ENCODE measurements at places on chromosomes 3 and 15.

DNA sequence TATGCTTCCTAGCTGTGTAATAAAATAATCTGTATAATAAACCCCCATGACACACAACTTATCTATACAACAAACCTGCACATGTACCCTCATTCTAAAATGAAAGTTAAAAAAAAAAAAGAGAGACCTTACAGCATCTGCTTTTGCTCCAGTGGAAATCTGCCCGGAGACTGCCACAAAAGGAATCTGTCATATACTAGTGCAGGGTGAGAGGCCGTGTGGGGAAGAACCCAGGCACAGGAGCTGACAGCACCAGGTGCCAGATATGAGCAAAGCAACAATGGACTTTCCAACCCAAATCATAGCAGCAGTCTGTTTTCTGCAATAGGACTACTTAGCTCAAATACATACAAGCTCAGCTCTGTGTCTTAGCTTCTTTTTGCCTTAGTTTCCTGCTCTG lies 346.5 kb downstream of the ROBO1 start:
- no peak for DNase-seq

- no peak for DNase-seq
Observed at GRCh38 chr15:61479613-61480012, 250.5 kb upstream of the RORA start.

GRCh38 chr15:69869881-69870505 lies 227.7 kb downstream of the TLE3 start:
- DNase-seq, result no peak

- DNase-seq, result no peak
Observed at GRCh38 chr3:55322638-55323037, 164.5 kb downstream of the WNT5A start.

GRCh38 chr3:41364736-41365135 lies 165.4 kb downstream of the CTNNB1 start:
- no peak for DNase-seq

- DNase-seq, result no peak
Observed at GRCh38 chr3:183038221-183038620, 57.9 kb upstream of the DCUN1D1 start.

GRCh38 chr15:97902140-97902780 lies 58.2 kb upstream of the ARRDC4 start:
- no peak for DNase-seq

DNA sequence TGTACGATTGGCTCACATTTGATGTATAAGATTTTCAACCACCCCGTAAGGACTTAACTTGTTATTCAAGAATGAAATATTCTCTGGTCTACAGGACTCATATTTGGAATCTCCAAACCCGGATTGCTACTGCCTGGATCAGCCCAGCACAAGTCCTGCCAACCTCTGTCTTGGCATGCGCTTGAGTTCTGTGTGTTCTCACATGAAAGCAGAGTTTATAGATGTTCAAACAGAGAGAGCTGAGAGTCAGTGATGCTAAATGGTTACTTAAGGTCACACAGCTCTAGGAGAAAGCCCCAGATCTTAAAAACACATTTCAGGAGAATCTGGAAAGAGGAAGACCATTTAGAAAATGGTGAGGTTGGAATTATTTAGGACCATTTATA lies 268.0 kb upstream of the TBL1XR1 start:
- DNase-seq, result no peak

DNA sequence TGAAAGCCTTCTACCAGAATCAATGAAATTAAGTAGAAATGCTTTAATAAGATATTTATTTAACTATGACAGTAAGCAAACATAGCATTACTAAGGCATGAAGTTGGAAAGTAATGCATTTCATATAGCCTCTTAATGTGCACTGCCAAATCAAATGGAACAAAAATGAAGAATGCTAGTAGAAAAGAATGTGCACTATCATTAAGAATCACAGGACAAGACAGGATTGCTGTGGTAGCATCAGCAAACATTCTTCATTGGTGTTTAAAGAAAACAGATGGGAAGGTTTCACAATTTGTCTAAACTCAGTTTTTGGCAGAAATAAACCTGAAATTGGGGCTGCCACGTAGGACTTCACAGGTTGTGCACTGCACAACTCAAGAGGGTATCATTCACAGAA lies 168.9 kb downstream of the CNTN3 start:
- no peak for DNase-seq

- no peak for DNase-seq
Observed at GRCh38 chr15:93360976-93361375, 272.0 kb upstream of the RGMA start.

GRCh38 chr15:93378558-93378957 lies 289.5 kb upstream of the RGMA start:
- no peak for DNase-seq

- no peak for DNase-seq
Observed at GRCh38 chr3:102329066-102329465, 105.7 kb upstream of the ZPLD1 start.

DNA sequence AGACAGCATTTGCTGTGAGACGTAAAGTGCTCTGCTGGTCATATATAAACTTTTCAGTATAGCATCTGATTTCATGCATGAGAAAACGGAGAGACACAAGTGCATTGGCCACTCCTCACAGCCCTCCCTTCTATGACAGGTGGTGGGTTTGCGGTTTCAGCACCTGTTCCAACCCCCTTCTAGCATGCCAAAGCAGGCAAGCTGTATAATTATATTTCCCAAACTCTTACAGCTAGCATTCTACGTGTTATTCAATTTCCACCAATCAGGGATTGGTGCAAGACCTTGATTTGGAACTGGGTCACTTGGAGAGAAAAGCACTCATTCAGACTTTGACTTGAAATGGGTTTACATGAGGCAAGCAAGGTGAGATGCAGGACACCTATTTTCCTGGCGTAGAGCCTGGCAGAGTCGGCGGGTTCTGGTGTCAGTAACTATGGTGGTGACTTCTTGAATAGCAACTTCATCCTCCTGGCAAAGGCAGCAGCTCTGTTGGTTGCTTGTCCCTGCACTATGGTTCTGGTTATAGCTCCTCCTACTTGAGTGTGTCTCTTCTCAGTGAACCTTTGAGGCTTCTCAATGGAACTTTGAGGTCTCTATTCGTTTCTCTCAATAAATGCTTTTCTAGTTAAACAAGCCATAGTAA lies 356.5 kb downstream of the TBL1XR1 start:
- no peak for DNase-seq

GRCh38 chr15:35309886-35310285 lies 224.8 kb upstream of the NANOGP8 start:
- DNase-seq, result no peak

GRCh38 chr3:16768956-16769355 lies 115.8 kb upstream of the PLCL2 start:
- no peak for DNase-seq

DNA sequence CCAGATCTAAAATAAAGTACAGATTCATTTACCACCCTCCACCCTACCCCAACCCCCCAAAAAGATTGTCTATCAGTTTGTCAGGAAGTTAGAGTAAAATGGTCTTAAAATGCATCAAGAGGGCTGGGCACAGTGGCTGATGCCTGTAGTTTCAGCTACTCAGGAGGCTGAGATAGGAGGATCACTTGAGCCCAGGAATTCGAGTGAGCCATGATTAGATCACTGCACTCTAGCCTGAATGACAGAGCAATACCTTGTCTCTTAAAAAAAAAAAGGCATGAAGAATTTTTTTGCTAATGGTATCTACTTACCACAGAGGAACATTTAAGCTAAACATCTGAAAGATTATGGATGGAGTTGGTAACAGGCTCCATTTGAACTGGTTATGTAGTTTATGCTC lies 71.0 kb downstream of the RBM6 start:
- no peak for DNase-seq

- no peak for DNase-seq
Observed at GRCh38 chr3:5613599-5613998, 426.1 kb downstream of the EDEM1 start.

- no peak for DNase-seq
Observed at GRCh38 chr3:98333989-98334606, 19.6 kb upstream of the OR5K4 start.

DNA sequence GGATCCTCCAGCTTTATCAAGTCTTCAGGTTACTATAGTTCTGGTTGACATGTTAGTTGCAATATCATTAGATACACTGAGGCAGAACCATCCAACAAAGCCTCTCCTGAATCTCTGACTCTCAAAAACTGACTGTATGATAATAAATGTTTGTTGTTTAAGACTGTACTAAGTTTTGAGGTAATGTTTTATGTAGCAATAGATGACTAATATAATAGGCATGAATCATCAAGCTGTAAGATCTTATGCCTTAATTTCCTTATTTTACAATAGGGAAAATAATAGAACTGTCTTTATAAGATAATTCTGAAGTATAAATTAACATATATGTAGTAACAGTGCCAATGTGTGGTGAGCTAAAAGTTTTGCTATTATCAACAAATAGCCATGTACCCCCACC lies 88.9 kb upstream of the TBC1D5 start:
- no peak for DNase-seq

- DNase-seq, result no peak
Observed at GRCh38 chr3:5784690-5785089, 597.2 kb downstream of the EDEM1 start.

- no peak for DNase-seq
Observed at GRCh38 chr3:69784954-69785514, 45.8 kb downstream of the MITF start.

GRCh38 chr3:170257145-170257544 lies 34.9 kb downstream of the PRKCI start:
- DNase-seq, result no peak

DNA sequence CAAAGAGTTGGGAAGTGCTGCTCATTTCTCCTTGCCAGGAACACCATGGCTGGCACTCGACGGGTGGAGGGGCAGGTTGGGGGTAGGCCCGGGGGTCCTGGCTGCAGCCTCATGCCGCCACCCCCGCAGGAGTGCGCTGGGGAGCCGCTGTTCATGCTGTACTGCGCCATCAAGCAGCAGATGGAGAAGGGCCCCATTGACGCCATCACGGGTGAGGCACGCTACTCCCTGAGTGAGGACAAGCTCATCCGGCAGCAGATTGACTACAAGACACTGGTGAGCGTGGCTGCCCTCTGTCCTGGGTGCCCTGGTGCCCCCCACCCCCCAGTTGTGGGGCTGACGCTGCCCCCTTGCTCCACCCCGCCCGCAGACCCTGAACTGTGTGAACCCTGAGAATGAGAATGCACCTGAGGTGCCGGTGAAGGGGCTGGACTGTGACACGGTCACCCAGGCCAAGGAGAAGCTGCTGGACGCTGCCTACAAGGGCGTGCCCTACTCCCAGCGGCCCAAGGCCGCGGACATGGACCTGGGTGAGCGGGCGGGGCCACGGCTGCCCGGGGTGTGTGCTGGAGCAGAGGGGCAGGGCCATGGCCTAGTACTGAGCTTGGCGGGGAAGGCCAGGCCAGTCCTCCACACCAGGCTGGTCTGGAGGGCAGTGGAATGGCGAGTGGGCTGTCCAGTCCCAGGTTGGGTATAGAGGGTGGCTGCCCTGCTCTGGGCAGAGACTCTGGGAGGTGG lies 45.1 kb downstream of the PLXNA1 start:
- no peak for DNase-seq

GRCh38 chr3:146396792-146397191 lies 72.6 kb downstream of the PLSCR2 start:
- no peak for DNase-seq

GRCh38 chr3:16917256-16917935 lies 32.6 kb downstream of the PLCL2 start:
- DNase-seq, result no peak

- DNase-seq, result no peak
Observed at GRCh38 chr3:184234671-184235380, 5.4 kb downstream of the VWA5B2 start.

GRCh38 chr15:32838820-32839219 lies 121.0 kb downstream of the GREM1 start:
- DNase-seq, result no peak

- DNase-seq, result no peak
Observed at GRCh38 chr3:53803816-53804695, 42.2 kb downstream of the CHDH start.

DNA sequence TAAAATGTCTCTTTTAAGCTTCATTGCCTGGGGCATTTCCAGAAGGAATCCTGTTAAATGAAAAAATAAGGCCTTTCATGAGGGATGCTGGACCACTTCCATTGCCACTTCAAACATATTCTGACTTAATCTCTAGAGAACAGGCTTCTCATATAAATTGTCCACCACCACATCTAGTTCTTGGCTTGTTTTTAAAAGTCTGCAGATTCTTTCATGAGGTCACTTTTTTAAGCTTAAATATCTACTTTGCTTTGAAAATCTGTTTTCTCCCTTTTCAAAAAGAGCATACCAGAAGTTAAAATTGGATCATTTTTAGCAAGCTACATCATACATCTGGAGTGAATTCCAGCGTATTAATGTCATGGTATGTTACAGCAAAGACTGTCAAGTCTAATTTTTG lies 131.6 kb downstream of the C3orf70 start:
- DNase-seq, result no peak

- no peak for DNase-seq
Observed at GRCh38 chr15:69482686-69483256, 30.2 kb downstream of the RPLP1 start.

GRCh38 chr15:67838789-67839332 lies 984 bp downstream of the RNU6-1 start:
- DNase-seq, result no peak

GRCh38 chr15:91929509-91929908 lies 76.0 kb downstream of the SLCO3A1 start:
- DNase-seq, result no peak

DNA sequence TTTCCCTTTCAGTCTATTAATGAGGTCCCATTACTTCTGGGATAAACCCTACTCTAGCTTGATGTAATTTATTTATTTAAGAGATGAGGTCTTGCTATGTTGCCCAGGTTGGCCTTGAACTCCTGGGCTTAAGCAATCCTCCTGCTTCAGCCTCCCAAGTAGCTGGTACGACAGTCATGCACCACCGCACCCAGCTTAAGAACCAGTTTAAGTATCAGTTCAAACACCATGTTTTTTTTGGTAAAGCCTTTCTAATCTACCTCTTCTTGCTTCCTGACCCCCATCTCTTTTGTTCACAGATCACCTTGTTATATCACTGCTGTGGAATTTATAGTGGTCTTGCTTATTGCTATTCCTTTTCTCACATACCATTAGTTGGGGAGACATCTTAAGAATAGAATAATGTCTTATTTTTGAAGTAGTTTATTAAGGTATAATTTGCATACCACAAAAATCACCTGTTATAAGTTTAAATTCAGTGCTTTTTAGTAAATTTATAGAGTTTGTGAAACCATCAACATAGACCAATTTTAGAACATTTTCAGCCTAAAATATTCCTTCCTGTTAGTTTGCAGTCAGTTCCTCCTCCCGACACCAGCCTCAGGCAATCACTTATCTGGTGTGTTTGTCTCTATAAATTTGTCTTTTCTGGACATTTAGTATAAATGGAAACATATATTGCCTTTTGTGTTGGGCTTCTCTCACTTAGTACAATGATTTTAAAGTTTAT lies 257.9 kb downstream of the PDCD6IP start:
- no peak for DNase-seq
